ENCODE measurements at places on chromosomes 16 and 17. TPM values are rescaled to one million over a fixed set of nuclear protein-coding genes. Genes with fewer than 3 reads are reported as not detected.

- DNase-seq, result peak; percentile 28
Measured at GRCh38 chr16:25009822-25010221, 5.3 kb downstream of the ARHGAP17 start.

The TMC5 gene
- not detected for total RNA-seq

- DNase-seq, result no peak
Measured at GRCh38 chr17:81522491-81523401, 5.4 kb upstream of the FSCN2 start.

DNA sequence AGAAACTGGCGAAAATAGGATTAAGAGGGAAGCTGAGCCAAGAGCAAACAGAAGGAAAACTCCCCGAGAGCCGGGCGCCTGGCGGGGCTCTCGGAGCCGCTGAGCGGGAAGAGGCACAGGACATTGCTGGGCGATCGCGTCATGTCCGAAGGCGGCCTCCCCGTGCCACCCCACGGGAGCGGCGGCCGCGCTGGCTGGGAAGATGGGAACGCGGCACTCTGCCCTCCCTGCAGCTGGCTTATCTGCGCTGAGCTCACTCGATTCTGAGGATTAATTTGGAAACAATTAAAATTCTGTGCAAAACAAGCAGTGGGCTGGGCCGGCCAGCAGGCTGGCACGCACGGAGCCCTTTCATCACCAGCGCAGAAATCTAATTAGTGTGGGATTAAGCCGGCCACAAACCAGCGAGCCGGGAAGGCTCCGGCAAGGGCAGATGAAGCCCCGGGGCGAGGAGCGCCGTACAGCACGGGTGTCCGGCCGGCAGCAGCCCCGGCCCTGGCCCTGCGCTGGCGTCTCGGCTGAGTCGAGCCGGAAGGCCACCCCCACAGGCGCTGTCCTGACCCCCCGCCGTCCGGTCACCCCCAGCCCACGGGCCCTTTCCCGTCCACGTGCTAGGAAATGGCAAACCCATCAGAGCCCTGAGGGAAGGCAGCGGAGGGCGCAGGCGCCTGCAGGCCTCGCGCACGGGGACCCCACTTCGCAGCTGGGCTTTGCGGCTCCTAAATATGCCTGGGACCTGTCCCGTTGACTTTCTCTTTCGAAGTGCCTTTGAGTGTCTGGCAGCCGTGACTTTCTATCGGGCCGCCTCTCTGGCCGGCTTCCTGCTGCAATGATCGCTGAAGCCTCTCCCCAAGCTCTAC, 37.9 kb downstream of the SOX8 start:
- DNase-seq, result no peak

The HNF1B gene
- total RNA-seq, result not detected

GRCh38 chr16:16189842-16190241, 33.5 kb downstream of the ABCC6 start:
- no peak for DNase-seq

GRCh38 chr16:74850027-74850426, 75.4 kb upstream of the FA2H start:
- no peak for DNase-seq

The SOX9 gene
- not detected for total RNA-seq

The FBF1 gene
- 8.9 TPM for total RNA-seq

DNA sequence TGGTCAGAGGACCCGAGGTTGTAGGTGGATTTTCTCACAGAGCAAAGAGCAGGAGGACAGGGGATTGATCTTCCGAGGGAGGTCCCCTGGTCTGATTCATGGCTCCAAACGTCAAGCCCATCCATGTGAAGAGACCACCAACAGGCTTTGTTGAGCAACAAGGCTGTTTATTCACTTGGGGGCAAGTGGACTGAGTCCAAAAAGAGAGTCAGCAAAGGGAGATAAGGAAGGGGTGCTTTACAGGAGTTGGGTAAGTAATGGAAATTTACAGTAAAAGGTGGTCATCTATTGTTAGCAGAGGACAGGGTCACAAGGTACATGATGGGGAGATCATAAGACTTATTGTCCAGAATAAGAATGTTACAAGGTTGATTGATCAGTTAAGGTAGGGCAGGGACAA, 2285.8 kb downstream of the TP53TG3F start:
- no peak for DNase-seq

GRCh38 chr17:79072544-79072943, 2.1 kb upstream of the ENGASE start:
- DNase-seq, result no peak

- no peak for DNase-seq
Measured at GRCh38 chr17:17456251-17456650, 20.5 kb upstream of the MED9 start.

DNA sequence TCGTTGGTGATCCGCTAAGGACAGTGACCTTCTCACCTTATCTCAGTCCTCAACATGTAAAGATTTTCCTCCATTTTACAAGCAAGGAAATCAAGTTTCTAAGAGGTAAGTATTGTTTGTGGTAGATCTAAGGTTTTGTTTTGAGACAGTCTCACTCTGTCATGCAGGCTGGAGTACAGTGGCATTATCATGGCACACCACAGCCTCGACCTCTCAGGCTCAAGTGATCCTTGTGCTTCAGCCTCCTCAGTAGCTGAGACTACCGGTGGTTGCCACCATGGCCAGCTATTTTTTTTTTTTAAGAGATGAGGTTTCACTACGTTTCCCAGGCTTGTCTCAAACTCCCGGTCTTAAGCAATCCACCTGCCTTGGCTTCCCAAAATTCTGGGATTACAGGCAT, 34.9 kb downstream of the PRKCA start:
- DNase-seq, result no peak

DNA sequence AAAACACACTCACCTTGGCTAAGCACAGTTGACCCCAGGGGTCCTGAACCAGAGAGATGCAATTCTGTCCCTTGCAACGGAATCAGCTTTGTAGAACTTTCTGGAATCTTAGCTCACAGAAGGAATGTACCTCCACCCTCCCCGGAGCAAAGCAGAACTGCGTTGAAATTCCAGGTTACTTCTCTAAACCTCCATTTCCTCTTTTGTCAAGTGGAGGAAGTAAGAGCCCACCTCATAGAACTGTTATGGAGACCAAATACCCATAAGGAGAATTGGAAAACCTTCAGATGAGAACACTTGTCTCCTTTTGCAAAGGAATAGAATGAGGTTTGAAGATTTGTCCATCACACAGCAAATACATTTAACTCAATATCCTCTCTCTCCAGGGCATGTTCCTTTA, 86.6 kb upstream of the RBBP6 start:
- no peak for DNase-seq

DNA sequence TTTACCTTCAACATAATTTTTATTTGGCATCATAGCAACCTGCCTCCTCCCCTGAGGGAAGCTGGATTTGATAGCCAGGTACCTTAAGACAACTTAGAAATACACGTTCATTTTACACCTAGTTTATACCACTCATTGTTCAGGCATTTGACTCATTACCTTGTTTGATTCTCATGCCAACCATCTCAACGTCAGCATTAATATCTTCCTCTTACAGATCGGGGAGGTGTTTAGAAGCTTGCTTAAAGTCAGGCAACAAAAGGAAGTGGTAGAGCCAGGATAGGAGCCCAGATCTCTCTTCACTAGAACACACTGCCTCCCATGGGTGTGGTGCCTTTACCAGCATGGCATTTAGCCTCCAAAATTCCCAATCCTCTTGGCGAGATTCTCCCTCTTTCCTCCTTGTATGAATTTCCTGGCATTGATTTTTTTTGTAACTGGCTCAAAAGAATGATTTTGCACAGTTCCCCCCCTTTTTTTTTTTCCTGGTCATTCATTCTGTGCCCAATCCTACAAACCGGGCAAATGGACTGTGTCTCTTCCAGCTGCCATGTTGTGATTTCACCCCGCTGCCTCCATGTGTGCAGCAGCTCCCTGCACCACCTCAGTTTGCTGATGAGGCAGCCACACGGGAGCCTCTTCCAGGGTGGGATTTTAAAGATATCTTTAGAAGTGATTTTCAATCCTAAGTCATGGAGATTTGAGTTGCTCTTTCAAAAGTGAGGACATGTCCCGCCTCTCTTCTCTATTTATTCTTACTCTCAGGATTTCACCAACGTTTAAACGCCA, 383.6 kb downstream of the UTP18 start:
- no peak for DNase-seq

The GNAO1 gene
- not detected for total RNA-seq

DNA sequence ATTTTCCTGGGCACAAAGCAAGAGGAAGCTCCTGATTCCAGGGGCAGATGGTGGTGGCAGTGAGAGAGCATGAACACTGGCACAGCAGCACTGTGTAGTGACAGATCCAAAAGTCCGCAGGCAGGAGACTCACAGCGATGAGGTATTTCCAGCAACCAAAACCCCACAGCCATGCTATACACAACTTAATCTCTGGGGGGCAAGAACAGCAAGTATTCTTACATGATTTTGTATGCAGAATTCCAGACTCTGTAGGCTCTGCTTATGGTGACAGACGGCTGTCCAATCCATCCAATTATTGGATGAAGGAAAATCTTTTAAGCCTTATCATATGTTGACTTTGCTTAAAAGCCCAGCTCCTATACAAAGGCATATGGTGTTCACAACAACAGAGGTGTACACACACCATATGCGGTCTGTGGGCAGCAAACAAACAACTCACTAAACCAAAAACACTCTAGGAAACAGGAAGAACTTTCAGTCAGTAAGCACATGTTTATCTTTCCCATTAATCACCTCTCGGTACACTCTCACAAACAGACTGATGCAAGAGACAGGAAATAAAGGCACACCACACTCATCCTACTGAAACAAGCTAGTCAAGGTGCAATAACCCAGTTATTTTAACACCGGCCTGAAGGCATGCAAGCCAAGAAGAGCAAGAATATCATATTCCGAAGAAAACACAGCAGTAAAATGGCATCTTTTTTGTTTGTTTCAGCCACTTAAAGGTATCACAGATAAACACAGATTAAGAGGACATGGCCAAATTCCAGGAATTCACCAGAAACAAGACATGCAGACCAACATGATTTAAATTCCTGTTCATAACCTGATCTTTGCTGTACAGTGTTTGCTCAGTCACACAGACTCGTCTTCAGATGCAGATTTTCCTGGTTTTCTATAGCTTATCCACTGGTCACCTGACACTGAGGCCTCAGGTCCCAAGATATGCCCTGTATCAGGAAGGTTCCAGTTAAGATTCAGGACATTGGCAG, 47.8 kb downstream of the ERN1 start:
- peak; percentile 87 for DNase-seq

DNA sequence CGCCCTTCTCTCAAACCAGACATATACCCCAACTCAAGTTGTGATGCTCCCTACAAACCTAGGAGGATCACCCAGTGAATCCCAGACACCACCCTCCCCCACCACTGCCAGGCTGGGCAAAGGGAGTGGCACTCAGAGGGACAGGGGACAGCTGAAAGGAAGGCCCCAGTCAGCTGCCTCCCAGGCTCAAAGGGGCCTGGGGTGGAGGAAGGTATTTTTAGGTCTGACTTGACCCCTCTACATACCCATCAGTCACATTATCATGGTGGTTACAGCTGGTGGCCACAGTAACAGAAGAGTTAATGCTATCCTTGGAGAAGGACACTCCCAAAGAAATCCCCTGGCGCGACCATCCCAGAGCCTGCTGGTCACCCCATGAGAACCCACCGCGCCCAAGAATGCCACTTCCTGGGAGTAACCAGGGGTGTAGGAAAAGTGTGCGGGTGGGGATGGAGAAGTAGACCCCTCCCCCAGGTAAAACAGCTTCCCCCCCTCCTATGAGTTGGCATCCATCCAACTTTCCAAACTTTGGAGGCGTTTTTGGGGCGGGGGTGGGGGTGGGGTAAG, 1.1 kb downstream of the CACNB1 start:
- DNase-seq, result no peak

The CD300H gene
- not detected for total RNA-seq

- no peak for DNase-seq
Measured at GRCh38 chr17:45873728-45874127, 20.6 kb upstream of the MAPT start.

The SLC38A8 gene
- not detected for total RNA-seq

The PTGES3L gene
- not detected for total RNA-seq

DNA sequence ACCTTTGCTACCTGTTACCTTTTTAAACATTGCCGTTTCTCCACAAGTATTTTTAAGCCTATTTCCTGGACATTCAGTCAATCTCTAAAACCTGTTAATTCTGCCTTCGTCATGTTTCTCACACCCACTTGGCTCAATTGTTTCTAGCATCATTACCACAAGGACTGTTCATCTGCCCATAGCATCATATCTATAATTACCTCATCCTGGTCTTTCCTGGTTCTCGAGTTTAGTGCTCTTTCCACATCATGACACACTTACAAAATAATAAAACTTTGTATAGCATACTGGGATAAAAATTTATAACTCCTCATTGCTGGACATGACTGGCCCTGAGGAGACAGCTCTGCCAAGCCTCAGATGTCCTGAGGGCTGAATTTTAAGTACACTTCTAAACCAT, 104.8 kb downstream of the CYB561 start:
- no peak for DNase-seq

The SLX4 gene
- 9.3 TPM for total RNA-seq

- DNase-seq, result no peak
Measured at GRCh38 chr17:17067257-17067656, 25.0 kb downstream of the MPRIP start.

DNA sequence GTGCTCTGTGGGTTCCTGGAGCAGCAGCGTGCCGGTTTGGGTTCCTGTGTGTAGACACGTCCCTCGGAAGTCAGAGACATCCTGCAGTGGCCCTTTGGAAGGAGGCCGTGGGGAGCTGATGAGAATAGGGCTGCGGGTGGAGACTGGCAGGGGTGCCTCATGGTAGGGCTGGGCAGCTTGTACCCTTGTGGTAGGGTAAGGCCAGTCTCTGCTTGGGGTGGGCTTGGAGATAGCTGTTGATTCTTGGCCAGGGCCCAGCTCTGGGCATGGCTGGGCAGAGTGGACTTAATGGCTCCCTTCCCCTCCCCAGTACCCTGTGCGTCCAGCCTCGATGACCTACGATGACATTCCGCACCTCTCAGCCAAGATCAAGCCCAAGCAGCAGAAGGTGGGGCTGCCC, 10.6 kb downstream of the POLR3E start:
- DNase-seq, result no peak

GRCh38 chr16:54817940-54818574, 112.6 kb upstream of the IRX5 start:
- DNase-seq, result no peak

DNA sequence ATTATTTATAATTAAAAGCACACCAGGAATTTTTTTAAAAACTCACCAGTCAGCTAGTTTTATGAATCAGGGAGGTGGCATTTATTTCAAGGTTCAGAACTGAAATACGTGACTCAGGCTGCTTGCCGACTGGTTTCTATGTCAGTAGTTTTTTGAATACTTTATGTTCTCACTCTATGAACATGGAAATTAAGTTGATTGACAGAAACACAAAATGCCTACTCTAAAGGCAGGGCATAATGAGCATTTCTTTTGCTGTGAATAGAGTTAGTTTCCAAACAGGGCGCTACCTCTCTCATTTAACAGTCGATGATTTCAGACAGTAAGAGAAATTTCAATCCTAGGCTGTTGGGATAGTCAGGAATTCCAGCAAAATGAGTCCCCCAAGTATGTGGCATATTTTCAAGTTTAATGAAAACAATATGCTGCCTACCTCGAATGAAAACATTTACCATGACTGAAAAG, 6.7 kb downstream of the HS3ST3B1 start:
- no peak for DNase-seq

GRCh38 chr17:74883241-74883745, 10.1 kb downstream of the FADS6 start:
- DNase-seq, result no peak
